H7 (cell line): ENCODE measurements at places on chromosomes 7 and 10. TPM values are rescaled to one million over a fixed set of nuclear protein-coding genes. Genes with fewer than 3 reads are reported as not detected.

GRCh38 chr10:4549139-4549653 is 276.8 kb upstream of the AKR1E2 start:
- no peak for DNase-seq

DNA sequence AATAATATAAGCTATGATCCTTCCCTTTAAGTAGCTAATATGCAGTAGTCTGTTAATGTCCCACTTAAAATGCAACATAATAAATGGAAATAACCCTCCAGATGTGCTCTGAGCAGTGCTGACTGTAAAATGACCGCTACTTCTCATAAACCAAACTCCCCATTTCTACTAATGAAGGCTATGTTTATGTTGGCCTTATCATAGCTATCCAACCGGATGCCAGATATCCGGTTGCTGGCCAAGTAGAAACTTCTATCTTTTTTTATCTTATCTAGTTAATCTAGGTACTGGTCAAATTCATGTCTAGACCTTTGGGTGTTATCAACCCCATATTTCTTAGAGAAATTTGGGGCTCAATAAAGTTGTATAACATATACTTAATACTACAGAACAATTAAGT is 56.6 kb downstream of the CHRM2 start:
- DNase-seq, result no peak

DNA sequence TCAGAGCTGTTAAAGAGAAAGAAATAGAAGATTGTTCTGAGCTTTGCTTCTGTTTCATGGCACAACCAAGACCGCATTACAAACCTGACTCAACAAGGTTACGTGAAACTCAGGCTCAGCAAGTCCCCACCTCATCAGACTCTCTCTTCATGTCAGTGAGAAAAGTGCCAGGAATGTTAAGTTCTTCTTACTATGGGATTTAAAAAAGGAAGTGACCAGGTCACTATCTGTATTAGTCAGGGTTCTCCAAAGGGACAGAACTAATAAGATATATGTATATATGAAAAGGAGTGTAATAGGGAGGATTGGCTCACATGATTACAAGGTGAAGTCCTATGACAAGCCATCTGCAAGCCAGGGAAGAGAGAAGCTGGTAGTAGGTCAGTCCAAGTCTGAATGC is 25.4 kb upstream of the PAPSS2 start:
- DNase-seq, result no peak

- no peak for DNase-seq
These were observed 436.4 kb downstream of the TCERG1L start for GRCh38 chr10:130875116-130875515.

- DNase-seq, result no peak
These were observed 40.2 kb upstream of the ZMIZ1 start for GRCh38 chr10:79028451-79029010.

DNA sequence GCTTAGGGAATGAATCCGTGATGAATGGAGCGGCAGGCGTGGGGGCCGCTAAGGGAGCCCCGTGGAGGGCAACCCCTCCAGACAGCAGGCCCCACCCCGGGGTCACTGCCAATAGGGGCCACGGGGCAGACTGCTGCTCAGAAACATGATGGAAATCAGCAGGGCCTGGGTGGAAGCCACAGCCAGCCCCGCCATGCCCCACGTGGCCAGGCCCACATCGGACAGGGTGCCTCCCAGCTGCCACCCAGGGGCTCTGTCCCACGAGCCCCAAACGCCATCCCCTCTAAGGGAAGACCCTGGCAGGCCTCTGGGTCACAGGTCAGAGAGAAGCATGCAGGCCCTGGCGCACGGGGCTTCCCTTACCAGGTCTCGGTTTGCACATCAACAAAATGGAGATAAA is 28.4 kb downstream of the TNRC18 start:
- no peak for DNase-seq

GRCh38 chr10:29663718-29664117 is 28.9 kb upstream of the SVIL start:
- no peak for DNase-seq

- peak; percentile 97 for DNase-seq
These were observed 36.4 kb downstream of the DPYSL4 start for GRCh38 chr10:132223156-132223590.

GRCh38 chr10:132560241-132560731 is 22.7 kb downstream of the INPP5A start:
- DNase-seq, result peak; percentile 13

DNA sequence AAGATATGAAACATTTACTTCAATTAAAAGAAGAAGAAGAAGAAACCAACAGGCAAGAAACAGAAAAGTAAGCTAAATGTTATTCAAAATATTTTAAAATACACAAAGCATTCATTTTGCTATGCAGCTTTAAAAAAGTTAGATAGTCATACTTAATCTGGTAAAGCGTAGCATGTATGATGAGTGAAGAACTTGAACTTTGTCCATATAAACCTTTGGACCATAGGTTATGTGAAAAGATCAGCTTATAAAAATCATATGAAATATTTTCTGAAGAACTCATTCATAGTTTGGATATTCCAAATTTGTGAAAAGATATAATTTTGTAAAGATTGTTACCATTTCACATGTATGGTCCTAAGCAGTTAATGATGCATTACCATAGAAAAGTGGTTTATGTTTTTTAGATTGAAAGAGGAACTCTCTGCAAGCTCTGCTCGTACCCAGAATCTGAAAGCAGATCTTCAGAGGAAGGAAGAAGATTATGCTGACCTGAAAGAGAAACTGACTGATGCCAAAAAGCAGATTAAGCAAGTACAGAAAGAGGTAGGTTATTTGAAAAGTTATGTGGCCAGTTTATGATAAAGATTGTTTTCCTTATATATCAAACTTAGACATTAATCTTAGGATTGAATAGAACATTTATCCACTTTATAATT is 37.3 kb downstream of the KIF20B start:
- DNase-seq, result no peak

- DNase-seq, result peak; percentile 67
These were observed 512.6 kb upstream of the FOXK1 start for GRCh38 chr7:4169455-4169854.

GRCh38 chr10:78658645-78659597 is 409.8 kb upstream of the ZMIZ1 start:
- no peak for DNase-seq

GRCh38 chr7:73342645-73343044 is 14.7 kb downstream of the FKBP6 start:
- peak; percentile 81 for DNase-seq

- no peak for DNase-seq
These were observed 53.6 kb upstream of the CHCHD3 start for GRCh38 chr7:133135451-133135850.

DNA sequence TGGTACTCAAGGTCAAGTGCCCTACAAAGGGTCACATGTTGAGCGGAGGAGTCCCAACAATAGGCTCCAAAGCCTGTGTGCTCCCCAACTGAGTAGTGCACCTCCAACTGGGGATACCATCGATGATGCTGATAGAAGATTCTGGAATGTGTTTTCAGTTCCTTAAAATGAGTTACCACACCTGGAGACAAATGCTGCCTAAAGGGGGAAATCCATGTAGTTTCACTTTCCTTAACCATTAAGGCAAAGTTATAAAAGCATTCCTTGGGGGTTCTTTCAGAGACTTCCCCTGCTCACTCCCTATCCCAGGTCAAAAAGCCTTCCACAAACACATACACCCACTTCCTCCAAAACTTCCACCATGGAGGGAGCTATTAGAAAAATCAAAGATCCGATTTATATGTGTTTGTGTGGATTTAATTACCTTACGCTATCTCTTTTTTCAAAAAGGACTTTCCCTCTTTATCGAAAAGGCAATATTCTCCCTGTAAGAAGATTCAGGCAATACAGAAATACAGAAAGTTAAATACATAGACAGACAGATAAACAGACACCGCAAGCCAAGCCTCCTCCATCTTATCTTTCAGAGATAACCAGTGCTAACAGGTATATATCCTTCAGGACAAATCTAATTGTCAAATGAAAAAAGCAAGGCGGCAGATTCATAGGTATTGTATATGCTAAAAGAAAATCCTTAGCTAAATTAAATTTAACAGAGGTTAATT is 135.9 kb upstream of the ASAH2 start:
- DNase-seq, result no peak

DNA sequence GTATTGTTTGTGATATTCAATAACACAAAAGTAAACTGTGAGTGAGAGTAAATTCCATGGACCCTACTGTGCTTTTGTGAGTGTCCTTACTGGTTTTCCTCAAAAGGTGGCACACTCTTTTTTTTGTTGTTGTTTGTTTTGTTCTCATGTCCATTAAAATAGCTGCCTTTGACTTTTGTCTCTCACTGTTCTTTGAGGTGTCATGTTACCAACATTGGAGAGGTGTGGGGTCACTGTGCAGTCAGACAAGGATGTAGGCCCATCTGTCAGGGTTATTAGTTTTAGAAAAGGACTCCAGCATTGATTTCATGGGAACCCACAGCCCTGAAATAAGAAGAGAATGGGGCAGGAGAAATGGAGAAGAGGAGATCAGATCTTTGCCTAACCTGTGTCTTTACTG is 383.1 kb downstream of the SORCS3 start:
- DNase-seq, result peak; percentile 3

DNA sequence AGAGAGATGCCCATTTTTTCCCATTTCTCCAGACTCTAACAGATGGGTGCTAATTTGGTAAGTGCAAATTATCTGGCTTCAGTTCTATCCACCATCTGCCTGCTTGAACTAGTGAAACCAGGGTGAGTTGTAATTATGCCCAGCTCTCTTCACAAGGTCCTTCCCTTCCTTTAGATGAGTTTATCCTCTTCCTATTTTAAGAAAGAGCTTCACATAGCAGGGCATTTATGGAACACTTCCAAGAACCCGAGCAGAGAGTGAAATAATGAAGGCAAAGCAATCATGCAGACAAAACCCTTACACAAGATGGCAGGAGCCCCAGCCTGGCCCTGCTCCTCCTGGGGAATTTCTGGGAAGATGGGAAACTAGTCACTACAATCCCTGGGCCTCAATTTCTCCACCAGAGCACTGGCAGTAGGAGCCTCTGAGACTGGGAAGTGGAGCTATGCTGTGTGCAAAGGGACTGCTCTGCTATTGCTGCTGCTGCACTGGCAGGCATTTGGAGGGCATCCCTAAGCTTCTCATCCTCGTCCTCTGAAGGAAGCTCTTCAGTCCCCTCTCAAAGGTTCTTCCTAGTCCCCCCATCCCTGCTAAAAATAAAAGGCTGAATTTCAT is 33.7 kb upstream of the PLXNA4 start:
- DNase-seq, result no peak

DNA sequence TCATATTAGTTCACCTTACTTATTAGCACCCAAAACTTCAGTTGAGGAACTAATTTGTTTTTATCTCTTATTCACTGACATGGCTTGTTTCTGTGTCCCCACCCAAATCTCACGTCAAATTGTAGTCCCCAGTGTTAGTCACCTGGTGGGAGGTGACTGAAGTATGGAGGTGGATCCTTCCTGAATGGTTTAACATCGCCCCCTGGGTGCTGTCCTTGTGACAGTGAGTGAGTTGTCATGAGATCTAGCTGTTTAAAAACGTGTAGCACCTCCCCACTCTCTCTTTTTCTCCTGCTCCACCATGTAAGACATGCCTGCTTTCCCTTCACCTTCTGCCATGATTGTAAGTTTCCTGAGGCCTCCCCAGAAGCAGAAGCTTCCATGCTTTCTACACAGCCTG is 75.0 kb upstream of the HECTD2 start:
- DNase-seq, result peak; percentile 9

- DNase-seq, result no peak
These were observed 50.6 kb downstream of the PRPF18 start for GRCh38 chr10:13637303-13637856.

- DNase-seq, result no peak
These were observed 35.2 kb upstream of the STOX1 start for GRCh38 chr10:68792115-68792514.

GRCh38 chr7:22647451-22648257 is 79.3 kb upstream of the IL6 start:
- no peak for DNase-seq

- no peak for DNase-seq
These were observed 40.3 kb upstream of the ANK3 start for GRCh38 chr10:60430017-60430416.

DNA sequence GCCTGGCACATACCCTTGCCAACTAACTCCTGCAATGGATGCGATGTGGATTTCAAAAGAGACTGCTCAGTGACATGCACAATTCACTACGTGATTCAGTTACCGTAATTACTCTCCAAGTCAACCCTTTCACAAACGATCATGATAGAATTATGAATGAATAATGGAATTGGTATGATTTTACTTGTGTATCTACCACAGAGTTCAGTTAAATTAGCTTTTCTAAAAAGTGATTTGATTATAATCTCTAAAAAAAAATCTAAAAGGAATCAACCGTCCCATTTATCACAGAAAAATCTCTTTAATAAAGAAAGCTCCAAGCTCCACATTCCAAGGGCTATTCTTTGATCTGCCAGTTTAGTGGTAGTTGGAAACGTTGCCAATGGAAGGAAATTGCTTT is 30.4 kb upstream of the RSU1 start:
- DNase-seq, result no peak

- DNase-seq, result no peak
These were observed 22.2 kb upstream of the BMPER start for GRCh38 chr7:33882950-33883670.

CFAP70 gene
- total RNA-seq, result 0.15 and 0.45 TPM in 2 replicates

PDLIM1 gene
- 31.3 and 32.4 TPM in 2 replicates for total RNA-seq

RADIL gene
- 9.8 and 14.1 TPM in 2 replicates for total RNA-seq

SUN3 gene
- total RNA-seq, result not detected in 2 replicates

GFRA1 gene
- total RNA-seq, result 1.6 and 1.7 TPM in 2 replicates

POU6F2 gene
- 0.90 and 2.6 TPM in 2 replicates for total RNA-seq

CH25H gene
- total RNA-seq, result not detected in 2 replicates

TMEM26 gene
- total RNA-seq, result 0.04 TPM in 1 of 2 replicates, not detected in the other

CCSER2 gene
- total RNA-seq, result 14.1 and 17.7 TPM in 2 replicates

MMD2 gene
- not detected in 2 replicates for total RNA-seq

STYXL1 gene
- total RNA-seq, result 53.1 and 68.6 TPM in 2 replicates

RHOBTB1 gene
- total RNA-seq, result 8.1 and 10.5 TPM in 2 replicates

KIF11 gene
- total RNA-seq, result 44.2 and 59.1 TPM in 2 replicates

HOXA4 gene
- total RNA-seq, result not detected in 2 replicates

RARRES2 gene
- total RNA-seq, result 198 and 223 TPM in 2 replicates

PKD1L1 gene
- total RNA-seq, result 0.07 and 0.15 TPM in 2 replicates
